ENCODE measurements at places on chromosomes 6 and 20.

DNA sequence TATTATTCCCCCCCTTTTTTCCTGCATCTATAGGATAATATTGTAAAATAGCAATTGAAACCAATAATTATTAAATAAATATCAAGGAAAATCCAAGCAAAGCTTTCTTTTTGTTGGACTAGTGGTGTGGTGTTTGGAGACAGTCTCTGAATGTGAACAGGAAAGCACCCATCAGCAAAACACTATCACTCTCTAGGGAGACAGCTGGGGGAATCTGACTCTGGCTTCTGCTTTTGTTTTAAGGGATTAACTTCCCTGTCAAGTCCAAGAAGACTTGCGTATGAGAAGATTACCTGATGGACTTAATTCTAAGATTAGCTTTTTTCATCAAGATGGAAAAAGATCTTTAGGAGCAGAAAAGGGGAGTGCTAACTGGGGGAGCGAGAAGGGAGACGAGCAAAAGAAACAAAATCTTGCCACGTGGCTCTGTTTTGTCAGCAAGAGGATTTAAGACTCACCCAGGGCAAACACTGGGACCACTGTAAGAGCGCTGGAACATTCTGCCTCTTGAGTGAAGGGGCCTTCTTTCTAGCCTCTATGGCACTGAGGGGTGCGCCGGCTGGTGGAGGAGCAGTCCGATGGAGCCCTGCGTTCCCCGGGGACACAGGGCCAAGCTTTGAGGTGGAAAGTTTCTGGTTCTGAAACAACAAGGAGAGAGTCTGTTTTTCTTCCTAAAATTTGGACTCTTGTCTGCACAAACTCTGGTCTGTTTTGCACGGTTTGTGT lies 570 bp downstream of the TULP4 start:
- peak; percentile 95 for DNase-seq

DNA sequence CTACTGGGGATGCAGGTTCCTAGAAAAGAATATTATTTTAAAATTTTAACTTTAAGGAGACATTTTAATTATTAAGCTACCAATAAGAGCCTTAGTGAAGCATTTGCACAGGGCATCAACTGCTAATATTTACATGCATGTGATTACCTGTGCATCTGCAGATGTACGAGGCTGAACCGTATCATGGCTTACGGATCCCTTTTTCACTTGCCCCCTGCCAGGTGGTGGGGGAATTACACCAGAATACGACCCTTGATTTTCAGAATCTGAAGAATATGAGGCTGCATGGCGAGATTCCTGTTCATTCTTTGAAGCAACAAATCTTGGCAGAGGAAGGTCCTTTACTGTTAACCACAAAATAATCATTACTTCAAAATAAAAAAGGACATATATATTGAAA lies 42.7 kb downstream of the REPS1 start:
- peak; percentile 26 for DNase-seq

DNA sequence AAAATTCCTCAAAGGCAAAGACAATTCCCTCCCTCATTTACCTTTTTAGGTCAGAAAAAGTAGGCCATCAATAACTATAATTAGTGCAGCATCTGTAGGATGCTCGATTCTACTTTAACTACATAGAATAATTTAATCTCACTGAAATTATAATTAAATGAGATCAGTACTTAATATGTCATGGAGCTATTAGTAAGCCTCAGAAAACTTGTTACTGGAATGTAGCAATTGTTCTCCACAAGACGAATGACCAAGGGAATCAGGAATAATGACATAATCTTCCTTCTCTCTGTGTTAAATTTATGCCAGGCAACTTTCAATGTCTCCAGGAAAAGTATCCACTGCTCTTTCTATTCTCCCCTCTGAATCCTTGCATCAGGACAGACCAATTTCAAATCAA lies 34.1 kb downstream of the SESN1 start:
- no peak for DNase-seq

DNA sequence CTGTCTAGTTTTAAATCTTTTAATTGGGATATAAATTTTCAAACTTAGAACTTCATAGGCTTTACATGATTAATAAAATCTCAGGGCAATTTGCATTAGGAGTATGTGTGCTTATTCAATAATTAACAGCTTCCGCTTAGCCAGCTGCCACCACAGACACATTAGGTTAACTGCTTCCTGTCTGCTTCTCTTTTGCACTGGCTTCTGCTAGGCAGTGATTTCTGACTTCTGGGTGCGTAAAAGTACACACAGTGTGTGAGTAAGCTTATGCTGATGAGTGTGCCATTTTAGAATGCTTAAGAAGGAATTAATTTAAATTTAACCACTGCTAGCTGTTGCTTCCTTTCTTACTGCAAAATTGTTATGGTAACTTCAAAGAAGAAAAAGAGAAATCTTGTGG lies 73.9 kb downstream of the F13A1 start:
- DNase-seq: peak; percentile 31

DNA sequence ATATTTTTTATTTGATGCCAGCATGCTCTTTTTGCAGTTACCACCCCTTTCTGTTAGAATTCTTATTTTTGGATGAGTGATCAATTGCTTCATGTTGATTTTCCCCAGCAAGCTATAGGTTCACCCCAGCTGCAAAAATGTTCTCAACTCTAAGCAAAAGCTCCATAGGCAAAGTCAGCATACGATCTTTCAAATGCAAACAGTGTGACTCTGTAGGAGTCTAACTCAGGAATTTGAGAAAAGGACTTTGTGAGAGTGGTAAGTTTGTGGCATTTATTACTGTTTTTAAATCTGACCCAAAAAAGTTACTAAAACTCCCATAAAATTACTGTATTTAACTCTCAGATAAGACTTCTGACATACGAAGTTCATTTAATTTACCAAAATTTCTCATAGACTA lies 134.9 kb upstream of the HSF2 start:
- DNase-seq: no peak

- DNase-seq: no peak
These were observed 294.9 kb downstream of the LAMA2 start for GRCh38 chr6:129177801-129178200.

- no peak for DNase-seq
These were observed 611.9 kb upstream of the MAN1A1 start for GRCh38 chr6:119961450-119961849.

DNA sequence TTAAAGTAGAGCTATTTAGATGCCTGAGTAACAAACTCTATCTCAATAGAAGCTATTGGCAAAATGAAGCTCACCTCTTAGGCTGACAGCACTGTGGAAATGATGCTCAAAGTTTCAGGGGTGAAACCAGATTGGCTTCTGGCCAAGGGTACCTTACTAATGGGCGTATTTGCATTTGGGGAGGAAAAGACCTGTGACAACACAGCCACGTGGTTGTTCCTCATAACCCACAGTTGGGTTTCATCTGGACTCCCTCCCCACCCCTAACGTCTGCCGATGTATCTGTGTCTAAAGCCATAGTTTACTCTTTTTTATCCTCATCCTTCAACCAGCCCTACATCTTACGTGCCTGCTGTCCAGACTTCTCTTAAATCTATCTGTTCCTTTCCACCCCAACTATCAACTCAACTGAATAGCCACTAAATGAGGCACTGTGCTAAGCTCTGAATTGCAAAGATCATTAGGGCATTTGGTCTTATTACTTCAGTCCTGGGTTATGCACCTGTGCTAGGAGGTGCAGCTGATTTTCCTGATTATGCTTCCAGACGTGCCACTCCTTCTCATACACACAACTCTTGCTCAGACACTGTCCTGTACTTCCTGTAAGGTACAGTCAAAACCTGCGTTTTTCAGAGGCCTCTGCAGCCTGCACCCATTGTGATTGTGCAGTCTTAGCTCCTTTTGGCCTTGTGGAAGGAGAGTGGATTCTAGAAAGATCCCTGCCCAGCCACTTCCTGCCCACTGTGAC lies 80.6 kb upstream of the ARMC2 start:
- no peak for DNase-seq

DNA sequence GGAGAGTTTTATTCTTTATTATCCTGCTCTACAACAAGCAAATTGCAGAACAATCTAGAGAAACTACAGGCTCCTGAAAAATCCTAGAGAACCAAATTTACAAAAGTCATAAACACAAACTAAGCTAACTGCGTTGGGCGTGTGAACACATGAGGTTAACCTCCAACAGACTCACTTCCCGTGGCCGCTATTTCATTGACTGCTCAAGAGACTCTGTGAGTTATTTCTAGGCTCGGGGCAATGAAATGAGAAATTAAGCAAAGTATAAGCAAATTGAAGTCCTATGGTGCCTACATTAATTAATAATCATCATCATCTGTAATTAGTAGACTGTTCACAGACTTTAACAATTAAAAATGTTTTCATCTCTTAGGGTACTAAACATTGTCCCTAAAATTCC lies 100.0 kb downstream of the MBOAT1 start:
- no peak for DNase-seq

GRCh38 chr6:84466511-84466910 lies 239.1 kb upstream of the CEP162 start:
- DNase-seq: no peak

DNA sequence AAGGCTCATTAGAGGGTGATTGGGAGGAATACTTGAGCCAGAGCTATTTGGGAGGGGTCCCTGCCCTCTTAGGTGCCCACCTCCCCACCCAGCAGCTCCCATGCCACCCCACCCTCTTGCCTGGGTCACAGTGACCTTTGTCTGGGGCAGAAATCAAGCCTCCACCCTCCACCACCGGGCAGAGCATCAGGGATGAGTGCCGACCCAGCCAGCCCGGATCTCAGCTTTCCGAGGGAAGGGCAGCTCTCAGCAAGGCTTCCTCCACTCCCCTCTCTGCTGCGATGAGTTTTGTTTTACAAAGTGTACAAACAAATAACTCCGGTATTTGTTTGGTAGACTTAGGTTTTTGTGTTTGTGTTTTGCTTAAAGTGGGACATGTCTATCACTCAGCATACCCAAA lies 136.7 kb upstream of the CST7 start:
- DNase-seq: no peak

- DNase-seq: no peak
These were observed 207.6 kb downstream of the UNC5CL start for GRCh38 chr6:40831381-40831780.

GRCh38 chr20:53804920-53805894 lies 211.6 kb upstream of the ZNF217 start:
- DNase-seq: no peak

GRCh38 chr6:122286512-122286911 lies 112.9 kb upstream of the HSF2 start:
- no peak for DNase-seq

DNA sequence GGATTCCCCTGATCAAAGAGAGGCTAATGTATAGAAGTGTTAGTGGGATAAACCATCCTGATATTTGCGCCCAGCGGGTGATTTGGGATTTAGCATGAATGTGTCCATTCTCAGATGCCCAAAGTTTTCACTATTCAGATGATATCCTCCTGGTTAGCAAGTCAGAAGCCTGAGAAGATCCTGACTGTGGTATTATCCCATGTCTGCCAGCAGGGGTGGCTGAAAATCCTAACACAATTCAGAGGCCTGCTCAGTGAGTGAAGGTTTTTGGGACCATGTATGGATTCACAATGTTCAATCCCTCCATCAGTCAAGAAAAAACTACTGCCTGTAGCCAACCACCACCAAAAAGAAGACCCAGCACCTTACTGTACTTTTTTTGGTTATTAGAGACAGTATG lies 34.1 kb upstream of the SPACA1 start:
- DNase-seq: no peak

- DNase-seq: no peak
These were observed 65.8 kb downstream of the ADTRP start for GRCh38 chr6:11712760-11713159.

DNA sequence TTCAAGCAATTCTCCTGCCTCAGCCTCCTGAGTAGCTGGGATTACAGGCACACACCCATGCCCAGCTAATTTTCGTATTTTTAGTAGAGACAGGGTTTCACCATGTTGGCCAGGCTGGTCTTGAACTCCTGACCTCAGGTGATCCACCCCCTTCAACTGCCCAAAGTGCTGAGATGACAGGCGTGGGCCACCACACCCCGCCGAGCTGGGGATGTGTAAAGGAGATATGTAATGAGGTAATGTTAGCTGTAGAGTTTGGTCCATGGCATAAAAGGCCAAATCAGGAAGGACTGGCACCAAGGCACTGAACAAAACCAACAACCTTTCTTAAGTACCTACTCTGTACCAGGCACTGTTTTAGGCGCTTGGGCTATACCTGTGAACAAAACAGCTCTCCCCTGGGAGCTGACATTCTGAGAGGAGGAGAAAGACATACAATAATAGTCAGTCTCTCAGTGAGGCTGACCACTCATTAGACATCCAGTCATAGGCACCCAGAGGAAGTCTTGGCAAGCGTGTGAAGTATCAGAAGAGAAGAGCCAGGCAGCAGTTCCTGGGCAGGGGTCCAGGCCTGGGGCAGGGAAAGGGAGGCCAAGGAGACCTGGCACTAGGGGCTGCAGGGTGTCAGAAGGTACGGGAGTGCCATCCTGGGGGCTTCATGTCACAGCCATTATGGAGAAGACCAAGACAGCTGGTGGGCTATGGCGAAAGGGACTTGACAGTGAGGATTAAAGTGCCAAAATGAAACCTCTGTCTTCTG lies 164.8 kb upstream of the DTNBP1 start:
- DNase-seq: no peak

GRCh38 chr6:135458051-135458450 lies 39.5 kb downstream of the AHI1 start:
- DNase-seq: no peak

GRCh38 chr6:156916130-156916801 lies 139.1 kb downstream of the ARID1B start:
- DNase-seq: no peak

- no peak for DNase-seq
These were observed 344.9 kb upstream of the MANEA start for GRCh38 chr6:95232446-95232845.
